ENCODE measurements at places on chromosomes 4 and X.

DNA sequence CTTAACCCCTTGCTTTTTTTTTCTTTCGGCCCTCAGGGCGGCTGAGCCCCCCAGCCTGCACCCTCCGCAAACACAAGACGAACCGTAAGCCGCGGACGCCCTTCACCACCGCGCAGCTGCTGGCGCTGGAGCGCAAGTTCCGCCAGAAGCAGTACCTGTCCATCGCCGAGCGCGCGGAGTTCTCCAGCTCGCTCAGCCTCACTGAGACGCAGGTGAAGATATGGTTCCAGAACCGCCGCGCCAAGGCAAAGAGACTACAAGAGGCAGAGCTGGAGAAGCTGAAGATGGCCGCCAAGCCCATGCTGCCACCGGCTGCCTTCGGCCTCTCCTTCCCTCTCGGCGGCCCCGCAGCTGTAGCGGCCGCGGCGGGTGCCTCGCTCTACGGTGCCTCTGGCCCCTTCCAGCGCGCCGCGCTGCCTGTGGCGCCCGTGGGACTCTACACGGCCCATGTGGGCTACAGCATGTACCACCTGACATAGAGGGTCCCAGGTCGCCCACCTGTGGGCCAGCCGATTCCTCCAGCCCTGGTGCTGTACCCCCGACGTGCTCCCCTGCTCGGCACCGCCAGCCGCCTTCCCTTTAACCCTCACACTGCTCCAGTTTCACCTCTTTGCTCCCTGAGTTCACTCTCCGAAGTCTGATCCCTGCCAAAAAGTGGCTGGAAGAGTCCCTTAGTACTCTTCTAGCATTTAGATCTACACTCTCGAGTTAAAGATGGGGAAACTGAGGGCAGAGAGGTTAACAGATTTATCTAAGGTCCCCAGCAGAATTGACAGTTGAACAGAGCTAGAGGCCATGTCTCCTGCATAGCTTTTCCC lies 3.4 kb downstream of the MSX1 start:
- DNase-seq, result no peak

DNA sequence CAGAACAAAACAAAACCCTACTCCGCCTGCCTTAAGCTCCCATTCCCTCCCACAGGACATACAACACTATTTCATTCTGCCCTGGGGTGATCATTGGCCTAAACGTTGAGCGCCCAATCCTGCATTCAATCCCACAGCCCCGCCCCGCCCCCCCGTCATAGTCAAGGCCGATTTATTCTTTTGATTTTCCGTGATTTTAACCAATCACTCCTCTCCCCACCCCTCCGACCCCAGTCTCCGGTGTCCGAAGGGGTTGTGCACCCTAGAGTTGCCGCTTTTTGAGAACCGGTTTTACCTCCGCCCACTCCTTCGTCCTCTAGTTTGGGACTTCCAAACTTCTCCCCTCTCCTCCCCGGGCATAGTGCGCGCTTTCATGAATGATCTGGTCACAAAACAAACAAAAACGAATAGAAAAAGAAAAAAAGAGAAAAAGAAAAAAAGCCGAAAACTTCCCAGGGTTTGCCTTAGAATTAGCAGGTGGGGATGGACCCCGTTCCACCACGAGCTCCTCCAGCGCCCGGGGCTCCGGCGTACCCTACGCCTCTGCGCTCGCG lies 446 bp upstream of the UBE2A start:
- no peak for DNase-seq

DNA sequence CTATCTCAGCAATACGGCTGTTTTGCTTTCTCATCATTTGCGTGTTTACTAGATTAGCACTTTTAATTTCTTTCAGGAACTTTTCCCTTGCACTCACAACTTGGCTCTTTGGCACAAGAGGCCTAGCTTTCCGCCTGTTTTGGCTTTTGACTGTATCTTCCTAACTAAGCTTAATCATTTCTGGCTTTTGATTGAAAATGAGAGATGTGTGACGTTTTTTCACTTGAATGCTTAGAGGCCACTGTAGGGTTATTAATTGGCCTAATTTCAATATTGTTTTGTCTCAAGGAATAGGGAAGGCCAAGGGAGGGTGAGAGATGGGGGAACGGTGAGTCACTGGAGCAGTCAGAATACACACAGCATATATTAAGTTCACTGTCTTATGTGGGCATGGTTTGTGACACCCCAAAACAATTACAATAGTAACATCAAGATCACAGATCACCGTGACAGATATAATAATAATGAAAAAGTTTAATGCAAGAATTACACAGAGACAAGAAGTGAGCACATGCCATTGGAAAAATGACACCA lies 27.3 kb downstream of the MND1 start:
- no peak for DNase-seq

DNA sequence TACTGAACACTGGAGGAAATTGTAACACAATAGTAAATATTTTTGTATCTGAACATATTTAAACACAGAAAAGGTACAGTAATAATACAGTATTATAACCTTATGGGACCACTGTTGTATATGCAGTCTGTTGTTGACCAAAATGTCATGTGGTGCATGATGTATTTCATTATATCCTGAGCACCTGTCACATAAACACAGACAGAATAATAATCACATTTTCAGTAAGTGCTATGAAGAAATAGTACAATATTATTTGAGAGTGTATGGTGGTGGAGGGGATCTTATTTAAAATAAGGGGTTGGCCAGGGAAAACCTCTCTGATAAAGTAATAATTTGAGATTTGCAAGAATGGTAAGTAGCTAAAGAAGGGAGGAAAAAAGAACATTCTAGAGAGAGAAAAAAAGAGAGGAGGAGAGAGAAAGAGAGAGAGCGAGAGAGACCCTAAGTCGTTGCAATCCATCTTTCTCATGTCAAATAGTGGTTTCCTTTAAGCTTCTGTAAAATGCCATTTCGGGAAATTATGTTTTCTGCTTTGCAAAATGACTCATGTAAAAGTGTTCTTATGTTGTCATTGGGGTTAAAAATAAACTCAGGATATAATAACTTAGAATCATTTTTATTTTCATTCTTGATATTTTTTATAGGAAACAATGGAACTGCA lies 19.3 kb upstream of the CLNK start:
- DNase-seq, result no peak

DNA sequence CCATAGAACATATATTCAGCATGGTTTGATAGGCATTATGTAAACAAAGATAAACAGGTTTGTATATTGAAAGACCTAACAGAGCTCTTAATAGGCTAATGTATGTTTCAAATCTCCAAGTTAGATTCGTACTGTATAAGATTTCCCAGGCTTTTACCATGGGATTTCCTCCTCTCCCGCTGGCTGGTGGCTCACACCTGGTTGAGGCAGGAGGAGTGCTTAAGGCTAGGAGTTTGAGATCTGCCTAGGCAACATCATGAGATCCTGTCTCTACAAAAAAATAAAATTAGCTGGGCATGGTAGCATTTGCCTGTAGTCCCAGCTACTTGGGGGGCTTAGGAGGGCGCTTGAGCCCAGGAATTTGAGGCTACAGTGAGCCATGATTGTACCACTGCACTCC lies 5.4 kb downstream of the CPE start:
- DNase-seq, result no peak

DNA sequence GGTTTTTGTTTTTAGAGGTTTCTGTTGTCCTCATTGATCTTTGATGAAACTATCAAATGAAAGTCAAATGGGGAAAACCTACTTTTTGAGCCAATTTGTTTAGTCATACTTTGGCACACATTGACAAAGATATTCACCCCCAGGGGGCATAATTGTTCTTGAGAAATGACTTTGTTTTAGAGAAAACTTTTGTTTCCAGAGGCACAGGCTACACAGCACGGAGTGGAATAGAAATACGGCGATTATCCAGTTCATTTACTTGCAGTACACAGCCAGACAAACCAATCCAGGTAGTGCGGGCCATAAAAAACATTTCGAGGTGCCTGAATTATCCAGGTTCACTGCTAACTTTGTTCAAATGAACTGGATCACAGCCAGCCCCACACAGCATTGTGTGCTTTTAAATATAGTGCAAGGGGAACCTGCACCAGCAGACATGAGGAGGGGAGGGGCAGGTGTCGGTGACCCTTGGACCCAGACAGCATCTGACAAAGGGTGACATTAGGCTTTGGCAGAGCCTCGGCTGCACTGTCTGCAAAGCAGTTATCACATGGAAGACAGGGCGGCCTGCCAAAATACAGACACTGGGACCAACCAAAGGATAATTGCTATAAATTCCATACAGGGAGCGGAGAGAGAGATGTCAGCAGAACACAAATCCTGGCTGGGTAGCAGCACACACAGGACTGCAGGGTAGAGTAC lies 179.6 kb upstream of the NOCT start:
- DNase-seq, result no peak

GRCh38 chr4:177023951-177024350 lies 231.2 kb upstream of the VEGFC start:
- DNase-seq, result no peak

GRCh38 chr4:11912886-11913285 lies 484.2 kb upstream of the HS3ST1 start:
- no peak for DNase-seq

- DNase-seq, result no peak
Observed at GRCh38 chrX:124534536-124534935, 188.2 kb downstream of the SH2D1A start.

DNA sequence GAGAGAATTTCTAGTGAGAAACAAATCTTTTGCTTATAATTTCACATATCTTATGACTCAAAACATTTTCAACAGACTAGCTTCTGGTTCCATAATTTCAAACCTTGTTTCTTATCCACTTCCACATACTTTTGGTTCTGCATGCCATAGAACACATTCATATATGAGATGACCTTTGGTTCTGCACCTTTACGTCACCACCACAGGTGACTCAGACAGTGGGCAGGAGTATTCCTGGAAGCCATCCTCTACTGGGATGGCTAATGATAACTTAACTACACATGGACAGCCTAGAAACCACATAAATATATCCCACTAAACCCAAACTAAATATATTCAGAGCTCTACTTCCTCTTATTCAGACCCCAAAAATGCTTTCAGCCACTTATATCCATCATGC lies 133.3 kb downstream of the DCK start:
- DNase-seq, result no peak

- DNase-seq, result no peak
Observed at GRCh38 chrX:123818243-123818642, 41.6 kb upstream of the XIAP start.

- DNase-seq, result no peak
Observed at GRCh38 chr4:74203467-74203866, 45.5 kb downstream of the MTHFD2L start.

DNA sequence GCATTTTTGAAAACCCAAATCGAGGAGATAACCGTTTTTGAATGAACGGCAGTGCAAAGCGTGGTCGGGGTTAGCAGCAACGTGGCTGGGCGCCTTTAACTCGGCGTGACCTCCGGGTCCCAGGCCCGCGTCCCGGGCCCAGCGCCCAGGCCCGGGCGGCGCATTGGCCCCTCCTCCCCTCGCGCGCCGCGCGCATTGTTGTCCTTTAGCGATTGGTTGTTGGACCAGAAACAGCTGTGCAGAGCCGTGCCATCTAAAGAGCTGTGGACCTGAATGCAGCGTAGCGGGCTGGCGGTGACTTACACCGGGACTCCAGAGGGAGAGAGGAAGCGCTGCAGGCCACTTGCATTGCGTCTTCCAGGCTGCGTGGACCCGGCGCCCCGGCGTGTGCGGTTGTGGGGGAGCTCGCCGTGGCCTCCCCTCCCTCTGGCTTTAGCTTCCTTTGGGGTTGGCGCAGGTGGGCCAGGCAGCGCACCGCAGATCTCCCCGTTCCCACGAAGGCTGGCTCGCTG lies at the start of gene STOX2:
STOX2 (plus strand) TSS at position 227 of the 512 bp plus-strand sequence. CDS start 1,484 bp downstream, outside the sequence.
- DNase-seq, result peak; percentile 38

DNA sequence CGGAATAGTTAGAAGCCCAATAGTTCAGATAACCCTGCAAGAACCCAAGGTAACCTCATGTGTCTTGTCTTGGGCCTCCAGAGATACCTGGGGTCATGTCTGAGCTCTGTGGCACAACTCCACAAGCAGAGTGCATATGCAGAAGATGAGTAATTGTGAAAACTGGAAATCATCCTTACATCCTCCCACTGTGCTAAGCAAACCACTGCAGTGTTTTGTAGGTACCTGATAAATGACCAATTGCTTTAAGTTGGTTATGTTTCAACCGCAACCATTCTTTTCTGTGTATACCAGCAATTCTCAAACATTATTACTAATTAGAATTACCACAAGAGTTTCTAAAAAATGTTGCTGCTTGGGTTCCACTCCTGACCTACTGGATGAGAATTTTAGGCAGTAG lies 73.2 kb downstream of the CBLL2 start:
- no peak for DNase-seq
